COR-L47 (cell line): ENCODE measurements at places on chromosomes 6 and 20.

DNA sequence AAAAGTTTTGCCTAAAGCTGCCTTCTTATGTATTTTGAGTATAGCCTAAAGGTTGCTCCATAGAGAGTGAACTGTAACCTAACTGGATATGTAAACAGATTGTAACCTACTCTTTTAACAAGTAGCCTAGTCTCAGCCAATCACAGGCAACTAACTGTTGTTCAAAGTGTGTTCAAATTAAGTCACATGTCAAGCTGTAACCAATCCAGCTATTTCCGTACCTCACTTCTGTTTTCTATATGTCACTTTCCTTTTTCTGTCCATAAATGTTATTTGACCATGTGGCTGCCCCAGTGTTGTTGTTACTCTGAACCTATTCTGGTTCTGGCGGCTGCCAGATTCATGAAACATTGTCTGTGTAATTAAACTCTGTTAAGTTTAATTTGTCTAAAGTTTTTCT lies 47.4 kb upstream of the RNGTT start:
- DNase-seq, result no peak

DNA sequence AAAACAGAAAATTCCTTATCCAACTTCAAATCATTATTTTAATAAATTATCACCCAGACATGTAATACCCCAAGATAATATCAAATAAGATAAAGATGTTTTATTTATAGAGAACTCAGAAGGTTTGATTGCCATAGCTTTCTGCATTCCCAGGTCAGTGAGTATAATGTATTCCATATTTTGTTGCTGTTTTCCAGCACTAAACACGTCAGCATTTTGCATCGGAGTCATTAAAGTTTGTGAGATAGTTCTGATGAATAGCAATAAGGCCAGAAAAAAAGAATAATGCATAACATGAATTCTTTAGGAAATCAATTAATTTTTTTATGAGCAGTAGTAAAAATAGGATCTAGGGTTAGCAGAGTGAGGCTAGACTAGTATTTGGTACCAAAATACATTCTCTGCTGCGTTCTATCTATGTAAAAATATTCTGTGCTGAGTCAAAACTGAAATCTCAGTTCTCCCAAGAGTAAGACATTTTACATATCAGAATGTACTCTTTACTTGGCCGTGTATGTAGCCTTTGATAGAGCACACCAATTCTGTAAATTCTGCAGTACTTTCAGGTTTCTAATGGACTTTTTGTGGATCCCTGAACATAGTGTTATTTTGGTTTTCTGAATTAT lies 269.9 kb upstream of the AGPAT4 start:
- no peak for DNase-seq

DNA sequence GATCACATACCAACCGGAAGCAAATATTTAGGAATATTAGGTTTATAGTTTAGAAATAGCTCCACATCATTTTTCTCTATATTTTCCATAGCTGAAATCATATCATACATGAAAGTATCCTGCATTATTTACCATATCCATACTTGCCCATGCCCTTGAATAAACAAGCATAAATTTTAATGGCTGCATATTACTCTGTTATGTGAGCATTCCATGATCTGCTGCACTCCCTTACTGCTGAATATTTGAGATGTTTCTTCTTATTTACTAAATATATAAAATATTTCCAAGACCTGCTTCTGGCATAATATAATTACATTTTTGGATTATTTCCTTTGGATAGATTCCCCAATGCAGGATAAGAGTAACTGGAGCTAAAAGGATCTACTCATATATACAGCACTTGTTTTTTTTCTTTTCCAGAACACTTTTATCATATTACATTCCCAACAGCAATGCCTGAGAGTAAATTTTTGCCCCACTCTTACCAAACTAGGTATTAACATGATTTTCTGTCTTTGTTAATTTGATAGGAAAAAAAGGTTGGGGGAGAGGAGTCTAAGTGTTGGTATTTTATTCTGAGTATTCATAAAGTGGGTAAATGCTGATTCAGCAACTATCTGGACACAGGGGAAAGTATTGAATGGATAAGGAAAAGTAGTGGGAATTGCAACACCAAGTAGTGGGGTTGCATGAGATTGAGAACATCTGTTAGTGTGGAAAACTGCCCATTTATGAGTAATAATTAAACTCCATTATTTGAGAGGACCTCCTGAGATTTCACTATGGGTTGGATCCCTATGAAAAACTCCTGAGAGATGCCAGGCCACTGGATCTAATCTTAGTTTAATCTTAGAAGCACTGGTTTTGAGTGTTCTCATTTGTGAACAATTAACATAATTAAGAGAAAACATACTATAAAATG lies 76.0 kb downstream of the MAN1A1 start:
- DNase-seq, result no peak

DNA sequence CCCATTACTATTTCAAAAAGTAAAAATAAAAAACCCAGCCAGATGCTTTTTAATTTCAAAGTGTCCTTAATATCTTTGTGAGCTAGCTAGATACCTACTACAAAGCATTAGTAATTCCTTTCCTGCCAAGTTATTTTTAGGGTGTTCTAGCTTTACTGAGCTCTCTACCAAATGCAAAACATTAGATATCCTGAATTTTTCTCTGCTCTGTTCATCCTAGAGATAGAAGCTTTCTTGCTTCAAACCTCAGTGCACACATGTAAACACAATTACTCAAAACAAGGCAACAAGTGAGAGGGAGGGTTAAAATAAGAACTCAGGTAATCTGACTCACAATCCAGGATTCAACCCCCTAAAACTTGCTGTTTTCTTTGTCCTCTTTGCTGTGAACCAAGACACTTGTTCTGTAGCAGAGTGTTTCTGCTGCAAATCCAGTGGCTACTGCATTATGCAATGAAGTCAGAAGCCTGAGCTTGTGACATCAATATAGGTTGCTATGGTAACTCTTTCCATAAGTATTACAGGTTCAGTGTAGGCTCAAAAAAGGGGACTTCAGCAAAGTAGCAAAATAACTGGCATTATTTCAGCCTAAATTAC lies 72.6 kb upstream of the STXBP5 start:
- DNase-seq, result no peak

DNA sequence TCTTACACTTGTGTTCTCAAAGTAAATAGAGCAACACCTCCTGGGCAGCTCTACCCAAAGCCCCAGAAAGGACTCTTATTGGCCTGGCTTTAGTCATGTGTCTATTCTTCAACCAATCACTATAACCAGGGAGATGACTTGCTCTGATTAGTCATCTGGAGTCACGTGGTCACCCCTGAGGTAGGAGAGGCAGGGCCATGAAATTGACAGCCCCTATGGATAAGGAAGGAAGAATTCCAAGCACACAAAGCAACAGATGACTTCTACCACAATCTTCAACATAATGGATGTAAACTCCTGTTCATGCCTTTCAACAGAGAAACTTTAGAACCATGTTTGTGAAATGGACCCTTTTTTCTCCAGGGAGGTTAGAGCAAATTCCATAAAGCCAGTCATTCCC lies 24.6 kb upstream of the EYA2 start:
- DNase-seq, result no peak

- DNase-seq, result no peak
These were observed 117.3 kb downstream of the BCKDHB start for GRCh38 chr6:80223743-80224212.

DNA sequence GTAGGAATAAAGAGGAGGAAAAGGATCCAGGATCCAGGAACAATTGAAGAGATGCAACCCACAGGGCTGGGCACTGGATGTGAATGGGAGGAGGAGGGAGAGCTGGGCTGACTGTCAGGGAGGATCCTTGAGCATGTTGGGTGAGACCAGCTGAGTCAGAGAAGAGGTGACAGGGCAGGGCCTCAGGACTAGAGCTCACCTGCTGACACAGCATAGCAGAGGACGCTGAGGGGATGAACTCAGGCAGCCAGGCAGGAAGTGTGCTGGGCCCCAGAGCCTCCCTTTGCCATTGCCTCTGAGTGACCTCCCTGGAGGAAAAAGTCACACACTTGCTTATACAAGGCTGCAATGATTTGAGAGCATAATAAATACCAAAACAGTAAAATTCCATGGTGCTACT lies 72.3 kb downstream of the ZNF133 start:
- no peak for DNase-seq

DNA sequence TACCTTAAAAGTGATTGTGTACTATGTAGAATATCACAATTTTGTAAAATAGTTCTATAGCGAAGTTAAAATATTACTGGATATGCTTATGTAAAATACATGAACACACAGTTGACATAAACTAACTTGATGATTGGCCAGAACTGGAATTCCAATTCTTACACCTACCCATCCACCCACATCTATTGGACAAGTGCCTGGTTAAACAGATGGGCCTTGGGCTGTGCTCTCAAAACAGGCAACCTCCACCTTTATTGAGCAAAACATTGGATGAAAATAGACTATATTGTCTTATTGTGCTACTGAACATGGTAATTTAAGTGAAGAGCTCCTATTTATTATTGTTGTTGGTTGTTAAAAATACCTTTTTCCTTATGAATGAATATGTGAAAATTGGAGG lies 154.0 kb upstream of the FLRT3 start:
- DNase-seq, result no peak

DNA sequence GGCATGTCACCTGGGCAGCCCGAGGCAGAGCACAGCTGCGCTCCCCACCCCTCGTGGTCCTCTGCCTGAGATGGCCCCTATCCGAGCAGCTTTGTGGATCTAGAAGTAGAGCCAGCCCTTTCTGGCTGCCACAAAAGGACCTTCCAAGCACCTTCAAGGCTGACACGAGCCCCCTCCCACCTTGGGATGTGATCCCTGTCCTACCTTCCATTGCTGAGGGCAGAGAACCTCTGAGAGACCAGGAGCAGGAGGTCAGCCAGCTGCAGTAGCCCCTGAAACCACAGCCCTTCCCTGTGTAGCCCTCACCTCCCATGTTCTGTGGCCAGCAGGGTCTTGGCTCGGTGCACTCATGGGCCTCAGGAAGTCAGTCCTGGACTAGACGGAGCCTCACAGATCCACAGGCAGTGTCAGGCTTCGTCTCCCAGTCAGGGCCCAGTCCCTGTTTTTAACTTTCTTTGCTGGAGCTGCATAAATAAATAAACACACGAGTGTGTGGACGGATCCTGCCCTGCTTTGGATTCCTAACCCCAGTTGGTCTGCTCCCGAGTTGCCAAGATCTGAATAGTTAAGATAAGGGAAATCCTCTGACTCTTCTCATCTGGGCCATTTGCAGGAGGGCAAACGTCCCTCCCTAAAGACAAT lies 507.7 kb downstream of the PREX1 start:
- DNase-seq, result no peak

DNA sequence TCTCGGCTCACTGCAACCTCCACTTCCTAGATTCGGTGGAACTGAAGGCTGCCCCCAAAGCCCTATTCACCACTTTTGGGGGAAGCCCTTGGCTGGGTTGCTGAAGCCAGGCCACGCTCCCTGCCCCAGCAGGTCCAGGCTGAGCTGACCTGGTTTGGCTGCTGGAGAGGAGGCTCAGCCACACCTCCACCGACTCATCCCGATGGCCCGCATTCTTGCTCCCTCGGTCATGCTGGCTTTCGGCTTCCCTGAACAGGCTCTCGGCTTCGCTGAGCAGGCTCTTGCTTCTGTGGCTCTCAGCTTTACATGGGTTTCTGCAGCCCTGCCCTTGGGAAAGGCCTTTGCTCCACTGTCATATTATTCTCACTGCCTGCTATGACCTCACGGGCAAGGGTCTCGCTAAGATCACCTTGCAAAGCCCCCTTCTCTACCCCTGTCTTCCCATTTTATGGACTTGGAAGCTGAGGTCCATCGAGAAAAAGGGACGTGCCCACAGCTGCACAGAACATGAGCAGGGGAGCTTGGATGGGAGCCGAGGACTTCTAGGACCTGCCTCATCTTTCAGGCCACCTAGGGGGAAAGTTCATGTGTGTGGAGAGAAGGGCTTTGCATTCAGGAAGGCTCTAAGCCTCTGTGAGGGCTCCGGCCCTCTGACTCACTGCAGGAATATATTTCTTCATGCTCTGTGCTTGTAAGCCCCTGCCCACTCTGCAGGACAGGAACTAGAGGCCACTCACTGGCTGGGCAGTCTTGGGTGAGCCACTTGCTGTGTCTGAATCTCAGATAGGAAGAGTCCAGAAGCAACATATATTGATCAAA lies 15.6 kb downstream of the ARHGAP40 start:
- no peak for DNase-seq

GRCh38 chr6:109579361-109579760 lies 96.3 kb upstream of the ZBTB24 start:
- DNase-seq, result no peak

DNA sequence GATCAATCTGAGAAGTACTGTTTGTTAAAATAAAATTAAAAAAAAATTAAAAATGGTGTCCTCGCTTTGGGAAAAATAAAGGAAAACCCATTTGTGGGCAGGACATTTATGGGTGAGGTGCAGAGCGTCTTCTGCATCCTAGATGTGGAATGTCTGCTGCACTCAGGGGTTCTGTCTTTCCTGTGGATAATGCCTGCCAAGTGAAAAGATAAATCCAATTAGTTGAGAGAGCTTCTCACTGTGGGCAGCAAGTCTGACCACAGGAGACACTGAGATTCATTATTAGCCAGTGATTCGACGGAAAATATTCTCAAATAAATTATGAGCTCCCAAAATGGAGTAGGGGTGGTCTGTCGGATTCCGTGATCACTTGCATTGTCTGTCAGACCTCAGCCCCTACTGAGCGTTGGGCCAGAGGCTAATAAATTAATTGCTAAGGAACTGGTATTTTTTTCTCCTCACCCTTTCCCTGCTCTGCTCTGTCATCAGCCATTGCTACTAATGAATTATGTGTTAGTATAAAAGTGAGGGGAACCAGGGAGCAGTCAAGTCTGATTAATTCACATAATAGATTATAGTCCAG lies 10.0 kb downstream of the GMPR start:
- no peak for DNase-seq

GRCh38 chr6:124881898-124882578 lies 80.2 kb upstream of the RNF217 start:
- no peak for DNase-seq

GRCh38 chr6:91352878-91353277 lies 766.0 kb upstream of the MAP3K7 start:
- no peak for DNase-seq

DNA sequence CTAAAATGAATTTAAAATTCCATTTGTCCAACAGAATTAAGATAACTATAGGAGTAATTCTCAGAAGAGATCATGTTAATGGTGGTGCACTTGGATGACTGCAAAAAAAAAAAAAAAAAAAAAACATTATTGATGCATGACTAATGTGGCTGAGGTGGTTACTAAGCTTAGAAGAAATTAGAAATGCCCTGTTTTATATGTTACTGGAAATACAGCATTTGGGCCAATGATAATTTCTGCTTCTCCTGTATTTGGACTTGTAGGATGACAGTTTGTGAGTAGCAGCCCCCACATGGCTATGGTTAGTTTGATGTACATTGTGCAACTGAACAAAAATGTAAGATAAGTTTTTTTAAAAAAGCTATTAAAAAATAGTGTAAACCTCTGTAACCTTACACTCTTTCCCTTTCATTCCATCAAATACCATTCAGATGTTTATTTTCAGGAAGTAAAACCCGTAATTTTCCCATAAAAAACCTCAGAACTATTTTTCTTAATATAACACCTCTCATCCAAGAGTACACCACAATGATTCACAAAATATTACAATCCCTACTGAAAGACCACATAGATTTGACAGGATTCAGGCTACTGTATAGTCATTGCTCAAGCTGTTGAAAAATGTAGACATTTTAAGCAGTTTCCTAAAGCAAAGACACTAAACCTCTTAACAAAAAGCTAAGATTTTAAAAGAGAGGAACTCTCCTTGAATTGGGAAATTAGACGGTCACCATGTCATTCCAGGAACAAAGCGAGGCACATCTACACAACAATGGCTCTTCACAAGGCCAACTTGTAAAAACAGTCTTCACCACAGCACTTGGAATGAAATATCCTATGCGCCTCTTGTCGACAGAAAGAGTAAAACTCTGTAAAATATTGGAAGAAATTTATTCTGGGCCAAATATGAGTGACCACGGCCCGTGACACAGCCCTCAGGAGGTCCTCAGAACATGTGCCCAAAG lies 83.0 kb downstream of the WDR27 start:
- no peak for DNase-seq
